ENCODE measurements at places on chromosomes 3 and 15.

GRCh38 chr3:60053526-60054265 lies 1003.9 kb upstream of the CFAP20DC start:
- DNase-seq = peak; percentile 72

DNA sequence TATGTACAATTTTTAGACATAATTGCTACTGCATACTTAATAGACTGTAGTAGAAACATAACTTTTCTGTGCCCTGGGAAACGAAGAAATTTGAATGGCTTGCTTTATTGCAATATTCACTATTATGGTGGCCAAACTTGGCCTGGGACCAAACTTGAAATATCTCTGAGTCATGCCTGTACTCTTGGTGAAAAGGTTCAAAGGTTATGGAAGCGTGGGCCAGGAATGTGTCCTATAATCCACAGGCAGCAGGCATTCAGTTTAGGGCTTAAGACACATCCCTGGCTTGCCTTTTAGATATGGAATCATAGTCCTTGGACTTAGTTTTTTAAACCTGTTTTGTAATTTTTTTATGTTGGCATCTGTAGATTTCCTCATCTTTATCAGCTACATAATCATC lies 124.3 kb downstream of the LRIG1 start:
- no peak for DNase-seq

DNA sequence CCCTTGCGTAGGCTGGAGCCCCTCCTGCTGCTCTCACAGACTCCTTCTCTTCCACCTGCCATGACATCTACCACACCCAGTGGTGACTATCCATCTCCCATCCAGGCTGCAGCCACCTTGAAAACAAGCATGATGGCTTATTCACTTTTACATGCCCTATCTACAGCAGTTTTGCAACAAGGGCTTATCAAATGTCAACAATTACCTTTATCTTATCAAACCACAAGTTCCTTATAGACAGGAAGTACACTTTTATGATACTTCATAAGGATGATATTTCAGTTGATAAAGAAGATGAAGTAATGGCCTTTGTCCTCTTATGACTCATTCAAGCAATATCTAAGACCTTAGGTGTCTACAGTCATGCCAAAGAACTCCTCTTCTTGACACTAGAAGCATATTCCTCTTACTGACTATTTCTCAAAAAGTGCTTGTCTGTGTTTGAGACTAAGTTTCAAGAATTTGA lies 125.3 kb upstream of the SPRED1 start:
- DNase-seq = no peak

DNA sequence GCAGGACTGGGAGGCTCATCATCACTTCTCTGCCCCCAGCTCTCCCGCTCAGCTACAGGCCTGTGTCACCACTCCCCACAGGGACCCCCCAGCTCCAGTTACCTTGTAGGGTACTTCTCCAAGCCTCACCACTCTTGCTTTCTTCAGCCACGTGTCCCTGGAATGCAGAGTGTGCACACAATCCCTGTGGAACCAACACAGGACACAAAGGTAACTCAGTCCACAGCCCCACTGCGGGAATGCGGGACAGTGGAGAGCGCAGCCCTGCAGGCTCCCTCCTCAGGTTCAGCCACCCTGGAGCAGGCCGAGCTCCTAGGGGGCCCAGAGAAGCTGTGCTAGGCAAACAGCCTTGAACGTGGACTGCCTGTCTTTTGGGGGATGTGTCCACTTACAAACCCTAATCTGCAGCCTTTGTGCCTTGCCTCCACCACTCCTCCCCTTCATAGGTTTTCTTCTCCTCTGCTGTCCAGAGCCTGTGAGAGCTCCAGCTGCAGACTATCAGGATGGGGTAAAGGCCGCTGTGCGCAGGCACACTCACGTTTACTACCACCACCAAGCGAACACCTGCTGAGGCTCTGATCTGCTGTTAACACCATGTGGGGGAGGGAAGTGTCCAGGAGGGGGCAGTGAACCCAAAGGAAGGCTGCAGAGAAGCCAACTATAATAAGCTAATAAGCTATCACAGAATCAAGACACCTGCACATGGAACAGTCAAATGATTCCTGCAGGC lies 26.0 kb downstream of the XPC start:
- no peak for DNase-seq

DNA sequence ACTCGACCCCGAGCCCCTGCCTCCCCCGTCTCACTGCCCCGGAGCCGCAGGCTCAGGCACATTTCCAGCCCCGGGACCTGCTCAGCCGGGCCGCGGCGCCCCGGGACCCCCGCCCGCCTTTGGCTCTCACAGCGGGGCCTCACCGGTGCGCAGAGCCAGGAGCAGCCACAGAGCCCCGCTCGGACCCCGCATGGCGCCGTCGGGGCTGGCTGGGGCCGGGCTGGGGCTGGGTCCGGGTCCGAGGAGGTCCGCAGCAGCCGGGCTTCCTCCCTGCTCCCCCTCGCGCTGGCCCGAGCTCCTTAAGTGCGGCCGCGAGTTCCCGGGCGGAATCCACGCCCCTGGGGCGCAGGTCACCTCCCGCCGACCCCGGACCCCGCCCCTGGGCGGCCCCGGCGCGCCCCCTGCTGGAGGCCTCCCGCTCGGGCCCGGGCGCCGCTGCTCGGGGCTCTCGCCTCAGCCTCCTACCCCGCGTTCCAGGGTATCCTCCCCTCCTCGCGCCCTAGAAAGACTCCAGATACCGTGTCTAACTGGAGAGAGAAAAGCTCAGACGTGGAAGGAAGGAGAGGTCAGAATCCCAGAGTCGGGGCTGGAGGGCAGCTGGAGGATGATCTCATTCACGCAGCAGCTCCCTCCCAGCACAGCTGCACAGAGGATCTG lies at the start of gene MELTF:
Gene MELTF, minus strand, starts transcription at position 307 of the 657 bp plus-strand sequence. Its CDS starts 115 bp downstream, at position 192.
- peak; percentile 78 for DNase-seq

DNA sequence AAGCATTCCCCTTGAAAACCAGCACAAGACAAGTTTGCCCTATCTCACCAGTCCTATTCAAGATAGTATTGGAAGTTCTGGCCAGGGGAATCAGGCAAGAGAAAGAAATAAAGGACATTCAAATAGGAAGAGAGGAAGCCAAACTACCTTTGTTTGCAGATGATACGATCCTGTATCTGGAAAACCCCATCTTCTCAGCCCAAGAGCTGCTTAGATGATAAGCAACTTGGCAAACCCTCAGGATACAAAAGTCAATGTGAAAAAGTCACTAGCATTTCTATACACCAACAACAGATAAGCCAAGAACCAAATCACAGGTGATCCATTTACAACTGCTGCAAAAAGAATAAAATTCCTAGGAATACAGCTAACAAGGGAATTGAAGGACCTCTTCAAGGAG lies 403.7 kb upstream of the AZI2 start:
- DNase-seq = no peak

- no peak for DNase-seq
These were observed 232.9 kb upstream of the GPR149 start for GRCh38 chr3:154662851-154663250.

DNA sequence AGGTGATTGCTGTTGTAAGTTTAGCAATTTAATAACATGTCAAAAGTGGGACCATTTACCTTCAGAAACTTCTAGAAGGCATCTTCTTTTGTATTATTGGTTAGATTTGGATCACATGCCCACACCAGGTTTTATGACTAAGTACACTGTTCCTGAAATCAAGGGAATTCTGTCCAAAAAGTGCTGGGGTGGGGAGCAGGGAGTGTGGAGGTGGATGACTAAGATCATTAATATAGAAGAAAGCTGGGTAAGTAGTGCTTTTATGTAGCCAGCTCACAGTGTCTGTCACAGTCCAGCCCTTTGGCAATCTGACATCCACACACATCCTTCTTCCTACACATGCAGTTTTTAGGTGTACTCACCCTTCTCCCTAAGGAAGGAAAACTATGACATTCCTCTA lies 120.0 kb downstream of the TMCO5A start:
- no peak for DNase-seq

- DNase-seq = no peak
These were observed 242.6 kb upstream of the TPM1 start for GRCh38 chr15:62799919-62800318.

DNA sequence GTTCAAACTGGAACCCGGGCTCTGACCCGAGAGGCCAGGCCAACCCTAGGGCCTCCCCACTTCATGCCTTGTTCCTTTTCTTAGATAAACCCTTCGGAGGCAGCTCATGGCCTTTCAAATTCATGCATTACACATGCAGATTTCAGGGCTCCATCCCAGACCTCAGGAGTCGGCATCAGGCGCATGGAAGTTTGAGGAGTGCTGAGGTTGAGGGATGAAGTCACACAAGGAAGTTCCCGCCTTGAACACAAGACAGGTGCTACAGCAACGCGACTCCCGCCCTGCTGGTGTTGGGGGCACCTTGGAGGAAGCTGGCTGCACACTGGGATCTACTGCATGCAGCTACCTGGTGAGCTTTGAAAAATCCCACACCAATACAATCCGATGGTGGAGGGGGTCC lies 245.2 kb upstream of the LYSMD4 start:
- DNase-seq = no peak

- no peak for DNase-seq
These were observed 13.6 kb upstream of the DAG1 start for GRCh38 chr3:49456466-49456865.

DNA sequence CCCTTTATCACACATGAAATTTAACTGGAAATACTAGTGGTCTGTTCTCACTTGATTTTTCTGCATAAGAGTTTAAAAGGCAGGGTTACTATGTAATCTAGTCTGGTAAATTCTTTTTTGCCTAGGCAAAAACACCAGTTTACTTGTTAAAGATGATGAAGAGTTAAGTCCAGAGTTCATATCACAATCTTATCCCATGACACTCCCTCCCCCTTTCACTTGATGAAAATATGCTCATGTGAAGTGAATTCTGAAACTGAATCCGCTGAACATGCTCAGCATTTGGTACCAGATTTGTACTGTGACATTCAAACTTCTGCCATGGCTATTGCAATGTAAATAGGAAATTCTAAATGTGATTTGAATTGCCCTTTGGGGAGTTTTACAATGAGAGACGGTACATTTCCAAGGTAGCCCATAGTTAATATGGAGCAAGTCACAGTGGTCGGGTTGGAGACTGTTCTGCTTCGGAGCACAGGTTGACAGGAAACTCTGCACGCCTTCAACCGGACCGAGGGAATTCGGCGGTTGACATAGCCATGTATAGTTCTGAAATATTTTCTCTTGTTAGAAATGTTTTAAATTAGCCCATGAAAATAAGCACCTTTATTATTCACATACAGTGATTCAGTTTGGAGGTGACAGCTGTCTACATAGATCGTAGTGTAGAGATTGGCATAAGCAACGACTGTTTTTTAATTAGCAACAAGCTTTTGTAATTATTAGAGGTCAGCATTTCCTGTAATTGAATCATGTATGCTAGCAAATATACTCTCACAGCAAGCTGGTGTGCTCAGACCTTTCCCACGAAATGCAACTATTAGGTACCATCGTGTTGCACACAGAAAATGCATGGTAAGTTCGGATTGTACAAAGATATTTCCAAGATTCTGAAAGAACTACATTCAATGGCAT lies 768.6 kb upstream of the GOLIM4 start:
- DNase-seq = no peak

DNA sequence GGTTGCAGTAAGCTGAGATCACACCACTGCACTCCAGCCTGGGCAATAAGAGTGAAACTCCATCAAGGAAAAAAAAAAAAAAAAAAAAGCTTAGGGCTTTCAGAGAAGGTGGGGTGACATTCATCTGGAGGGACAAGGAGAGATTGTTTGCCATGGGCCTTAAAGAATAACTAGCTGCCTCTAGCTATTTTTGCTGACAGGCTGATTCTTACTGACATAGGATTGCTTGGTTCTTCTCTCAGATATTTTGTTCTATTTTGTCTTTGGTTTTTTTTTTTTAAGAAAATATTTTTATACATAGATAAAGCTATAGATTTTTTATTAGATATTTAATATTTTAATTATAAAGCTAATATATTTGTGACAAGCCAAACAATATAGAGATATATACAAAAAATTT lies 24.2 kb upstream of the PIAS1 start:
- DNase-seq = no peak

DNA sequence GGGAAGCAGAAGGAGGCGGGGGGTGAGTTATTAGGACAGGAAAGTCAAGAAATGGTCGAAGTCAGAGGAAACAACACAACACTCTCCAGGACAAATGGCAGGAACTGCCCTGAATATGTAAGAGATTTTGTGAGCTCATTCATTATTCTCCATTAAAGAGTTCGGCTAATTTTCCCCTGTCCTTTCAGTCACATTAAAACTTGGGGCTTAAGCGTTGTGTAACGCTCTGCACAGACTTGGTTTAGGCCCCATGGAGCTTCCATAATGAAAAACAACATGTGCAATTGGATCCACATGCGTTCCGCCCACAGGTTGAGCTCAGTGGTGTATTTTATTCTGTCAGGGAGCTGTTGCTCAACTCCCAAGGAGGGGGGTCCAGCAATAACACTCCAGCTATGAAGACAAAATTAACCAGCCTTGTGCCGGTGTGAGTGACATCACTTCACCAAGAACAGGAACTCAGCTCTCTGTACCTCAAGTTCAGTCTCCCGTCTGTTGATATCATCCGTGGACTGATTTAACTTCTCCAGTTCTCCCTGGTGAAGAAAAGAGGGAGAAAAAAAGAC lies 2.3 kb downstream of the SH3BP5 start:
- no peak for DNase-seq

- DNase-seq = no peak
These were observed 105.6 kb downstream of the MCTP2 start for GRCh38 chr15:94336817-94337467.

GRCh38 chr3:34107669-34108068 lies 309.2 kb downstream of the PDCD6IP start:
- DNase-seq = no peak

DNA sequence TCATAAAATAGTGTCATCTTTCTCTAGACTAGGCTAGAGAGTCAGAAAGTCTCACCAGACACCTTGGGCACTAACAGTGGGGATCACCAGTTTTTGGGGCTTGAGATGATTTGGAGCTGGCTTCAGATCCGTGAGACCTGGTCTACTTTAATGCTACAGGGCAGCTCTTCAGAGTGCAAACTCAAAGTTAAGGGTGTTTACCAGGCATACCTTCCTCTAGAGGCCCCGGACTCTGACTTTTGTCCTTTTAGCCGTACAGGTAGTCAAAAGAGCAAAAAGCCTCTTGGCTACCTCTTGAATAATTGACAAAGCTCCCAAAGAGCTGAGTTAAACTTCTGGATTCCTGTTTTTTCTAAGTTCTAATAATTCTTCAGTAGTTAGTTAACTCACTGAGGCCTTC lies 41.4 kb upstream of the CCR4 start:
- DNase-seq = no peak

- DNase-seq = no peak
These were observed 124.3 kb downstream of the IGSF11 start for GRCh38 chr3:118910332-118910731.

DNA sequence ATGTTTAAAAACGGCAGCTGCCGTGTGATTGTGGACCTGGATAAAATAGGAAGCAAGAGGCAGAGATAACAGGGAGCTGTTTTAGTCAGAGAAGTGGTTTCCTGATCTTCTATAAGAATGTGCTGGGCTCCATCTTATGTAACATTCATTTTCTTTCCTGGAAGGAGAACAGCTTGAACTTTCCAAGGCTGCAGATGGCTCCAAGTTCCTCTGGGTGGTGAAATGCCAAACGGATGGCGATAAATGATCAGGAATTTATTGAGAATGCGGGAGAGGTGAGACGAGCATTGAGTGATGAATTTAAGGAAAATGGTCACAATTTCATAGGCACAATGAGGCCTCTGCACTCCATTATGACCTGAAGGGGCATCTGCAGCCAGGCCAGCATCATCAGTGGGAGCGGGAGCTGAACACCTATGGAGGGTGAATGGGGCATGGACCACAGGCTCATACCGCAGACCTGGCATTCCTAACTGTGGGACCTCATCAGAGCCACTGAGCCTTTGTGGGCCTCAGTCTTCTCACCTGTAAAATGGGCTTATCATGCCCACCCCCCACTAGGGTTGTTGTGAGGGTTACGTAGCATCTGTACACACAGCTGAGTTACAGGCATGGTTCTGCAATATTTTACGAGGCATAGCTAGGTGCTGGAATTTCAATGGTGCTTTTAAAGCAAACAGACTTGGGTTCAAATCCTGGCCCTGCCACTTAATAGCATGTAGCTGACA lies 17.1 kb downstream of the MGLL start:
- DNase-seq = no peak

All from activated CD4-positive, alpha-beta T cell treated with anti-CD3 and anti-CD28 coated beads, Interleukin-2, Interleukin-6, amounts not matched to agents 100 ng/mL and 50 ng/mL, durations not matched to agents 16 hours and 8 hours (primary cell).